Parietal lobe (tissue), 2 donors: ENCODE measurements at places on chromosomes 4 and X. TPM values are rescaled to one million over a fixed set of nuclear protein-coding genes. Genes with fewer than 3 reads are reported as not detected.

Gene CBR4
- 59.5 TPM for total RNA-seq

Gene MTMR8
- 6.9 TPM for total RNA-seq

Gene SSX2B
- total RNA-seq, result not detected

Gene BST1
- total RNA-seq, result 0.94 TPM

Gene F11
- not detected for total RNA-seq

Gene DLG3
- 97.7 TPM for total RNA-seq

Gene ZBTB49
- 16.3 TPM for total RNA-seq

Gene DAPP1
- total RNA-seq, result 0.31 TPM

Gene SRPK3
- not detected for total RNA-seq

Gene KLB
- total RNA-seq, result not detected

Gene DCTD
- 24.4 TPM for total RNA-seq

Gene IL21
- not detected for total RNA-seq

Gene POF1B
- not detected for total RNA-seq
